ENCODE measurements at places on chromosomes 12 and 14. TPM values are rescaled to one million over a fixed set of nuclear protein-coding genes. Genes with fewer than 3 reads are reported as not detected.

AQP2 gene
- total RNA-seq, result not detected

SLC35F4 gene
- not detected for total RNA-seq

STAT6 gene
- 104 TPM for total RNA-seq

FOXA1 gene
- total RNA-seq, result not detected

MAP3K9 gene
- 6.5 TPM for total RNA-seq

RNASE2 gene
- not detected for total RNA-seq

CARMIL3 gene
- total RNA-seq, result 3.3 TPM

RNF212B gene
- not detected for total RNA-seq

KCNA1 gene
- total RNA-seq, result not detected
